ENCODE measurements at places on chromosomes 16 and 17.

GRCh38 chr17:77417575-77417974 is 276.8 kb downstream of the SEC14L1 start:
- DNase-seq: no peak

DNA sequence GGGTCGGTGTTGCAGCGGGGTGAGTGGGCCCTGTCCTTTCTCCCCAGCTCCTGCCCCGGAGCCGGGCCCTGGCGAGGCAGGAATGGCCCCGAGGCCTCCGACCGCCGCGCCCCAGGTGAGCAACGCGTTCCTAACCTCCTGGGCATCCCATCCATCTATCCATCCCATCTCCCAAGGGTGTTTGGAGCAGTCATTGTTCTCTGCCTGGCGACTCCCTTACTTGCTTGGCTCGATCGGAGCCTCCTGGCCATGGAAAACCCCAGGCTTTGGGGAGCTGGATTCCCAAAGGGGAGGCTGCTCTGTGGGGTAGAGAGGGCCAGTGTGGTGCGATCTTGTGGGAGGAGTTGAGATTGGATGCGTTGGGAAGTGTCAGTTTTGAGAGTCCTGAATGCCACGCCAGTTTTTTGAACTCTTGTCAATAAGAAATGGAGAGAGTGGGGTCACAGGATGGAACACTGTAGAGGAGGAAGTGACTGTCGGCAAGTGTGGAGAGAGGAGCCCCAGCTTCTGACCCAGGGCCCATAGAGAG is 684 bp downstream of the ZFP90 start:
- peak; percentile 59 for DNase-seq

DNA sequence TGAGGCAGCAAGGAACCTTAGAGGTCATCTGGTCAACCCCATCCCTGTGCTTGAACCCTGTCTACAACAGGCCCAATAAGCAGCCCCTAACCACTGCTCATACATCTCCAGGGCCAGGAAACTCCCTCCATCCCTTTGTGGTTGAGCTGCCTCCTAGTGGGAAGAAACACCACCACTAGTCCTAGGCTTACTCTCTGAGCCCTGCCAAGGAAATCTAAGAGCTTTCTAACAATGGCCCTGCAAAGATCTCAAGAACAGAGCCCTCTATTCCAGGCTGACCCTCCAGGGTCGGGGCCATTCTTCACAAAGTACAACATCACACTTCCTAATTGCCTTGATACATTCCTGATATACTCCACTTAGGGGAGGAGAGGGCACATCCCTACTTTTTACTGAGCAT is 5.8 kb downstream of the ACLY start:
- DNase-seq: no peak

DNA sequence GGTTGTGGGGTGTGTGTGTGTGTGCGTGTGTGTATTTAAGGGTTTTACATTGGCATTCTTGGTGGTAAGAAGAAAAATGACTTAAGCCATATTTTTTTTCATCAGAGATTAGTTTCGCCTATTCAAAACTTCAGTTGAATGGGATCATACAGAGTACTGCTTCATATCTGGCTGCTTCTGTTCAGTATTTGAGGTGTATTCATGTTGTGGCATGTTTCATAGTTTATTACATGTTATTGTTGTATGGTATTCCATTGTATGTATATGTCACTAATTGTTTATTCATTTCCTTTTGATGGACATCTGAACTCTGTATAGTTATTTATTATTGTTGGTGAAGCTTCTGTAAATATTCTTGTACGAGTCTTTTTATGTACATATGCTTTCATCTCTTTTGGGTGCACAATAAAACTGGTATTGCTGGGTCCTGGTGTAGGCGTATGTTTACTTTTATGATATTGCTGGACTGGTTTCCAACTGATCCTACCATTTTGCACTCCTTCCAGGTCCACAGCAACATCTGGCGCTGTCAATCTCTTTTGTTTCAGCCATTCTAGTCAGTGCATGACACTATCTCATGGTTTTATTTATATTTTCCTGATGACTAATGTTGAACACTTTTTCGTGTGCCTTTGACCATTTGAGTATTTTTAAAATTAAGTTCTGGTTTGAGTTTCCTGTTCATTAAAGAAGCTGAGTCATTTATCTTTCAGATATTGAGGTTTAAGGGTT is 77.4 kb upstream of the MAF start:
- DNase-seq: no peak

GRCh38 chr17:37717627-37718323 is 27.1 kb downstream of the HNF1B start:
- DNase-seq: no peak

DNA sequence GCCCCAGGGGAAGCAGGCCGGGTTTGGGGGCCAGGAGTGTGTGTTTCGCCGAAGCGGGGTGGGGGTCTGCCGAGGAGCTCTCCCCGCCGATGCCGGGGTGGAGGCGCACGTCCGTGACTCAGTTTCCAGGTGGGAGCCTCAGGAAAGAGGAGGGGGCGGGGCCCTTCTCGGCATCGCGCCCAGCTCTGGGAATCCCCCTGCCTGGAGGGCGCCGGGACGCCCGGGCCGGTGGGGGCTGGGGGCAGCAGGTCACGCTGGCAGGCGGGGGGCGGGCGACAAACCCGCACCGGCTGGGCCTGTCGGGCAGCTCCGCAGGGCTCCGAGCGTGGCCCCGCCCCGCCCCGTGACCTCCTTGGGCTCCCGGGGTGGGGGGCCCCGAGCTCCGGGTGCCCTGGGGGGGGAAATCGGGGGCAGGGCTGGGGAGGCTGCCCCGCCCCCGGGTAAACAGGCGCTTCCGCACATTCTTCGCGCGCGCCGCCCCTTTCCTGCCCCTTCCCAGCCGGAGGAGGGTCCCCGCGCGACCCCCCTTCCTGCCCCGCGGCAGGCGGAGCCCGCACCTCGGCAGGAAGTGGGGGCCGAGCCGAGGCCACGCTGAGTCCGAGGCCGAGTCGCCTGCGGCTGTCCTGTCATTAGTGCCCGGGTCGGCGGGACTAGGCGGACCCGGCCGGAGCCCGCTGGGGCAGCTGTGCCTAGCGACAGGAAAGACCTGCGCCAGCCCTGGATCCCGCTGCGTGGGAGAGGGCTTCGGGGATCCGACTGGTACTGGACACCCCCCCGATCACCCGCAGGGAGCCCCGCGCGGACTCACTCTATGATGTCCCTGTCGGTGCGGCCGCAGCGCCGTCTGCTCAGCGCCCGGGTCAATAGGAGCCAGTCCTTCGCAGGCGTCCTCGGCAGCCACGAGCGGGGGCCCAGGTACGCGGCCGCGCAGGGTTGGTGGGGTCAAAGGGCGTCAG is 9.3 kb downstream of the RIPOR1 start:
- peak; percentile 78 for DNase-seq

DNA sequence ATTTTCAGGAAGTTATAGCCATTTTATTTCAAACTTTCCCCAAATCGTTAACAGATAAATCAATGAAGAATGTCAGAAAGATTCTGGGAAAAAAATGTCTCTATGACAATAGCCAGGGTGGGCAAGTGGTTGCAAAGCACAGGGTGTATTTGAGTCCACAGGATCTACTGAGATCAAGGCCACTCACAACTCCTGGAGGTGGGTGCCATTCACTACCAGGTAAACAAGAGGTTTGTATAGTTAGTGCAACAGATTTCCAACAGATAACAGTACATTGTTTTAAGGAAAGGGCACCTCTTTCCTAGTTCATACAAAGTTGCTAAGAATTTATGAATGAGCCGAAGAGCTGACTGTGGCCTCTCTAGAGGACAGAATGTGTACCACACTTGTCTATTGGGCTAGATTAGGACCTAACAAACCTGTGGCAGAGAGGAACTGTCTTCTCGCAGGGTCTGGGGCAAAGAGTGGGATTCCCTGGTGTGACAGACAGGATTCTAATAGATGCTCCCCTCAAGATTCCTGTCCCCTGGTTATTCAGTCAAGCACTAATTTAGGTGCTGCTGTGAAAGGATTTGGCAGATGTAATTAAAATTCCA is 52.0 kb upstream of the ZNF629 start:
- DNase-seq: no peak

DNA sequence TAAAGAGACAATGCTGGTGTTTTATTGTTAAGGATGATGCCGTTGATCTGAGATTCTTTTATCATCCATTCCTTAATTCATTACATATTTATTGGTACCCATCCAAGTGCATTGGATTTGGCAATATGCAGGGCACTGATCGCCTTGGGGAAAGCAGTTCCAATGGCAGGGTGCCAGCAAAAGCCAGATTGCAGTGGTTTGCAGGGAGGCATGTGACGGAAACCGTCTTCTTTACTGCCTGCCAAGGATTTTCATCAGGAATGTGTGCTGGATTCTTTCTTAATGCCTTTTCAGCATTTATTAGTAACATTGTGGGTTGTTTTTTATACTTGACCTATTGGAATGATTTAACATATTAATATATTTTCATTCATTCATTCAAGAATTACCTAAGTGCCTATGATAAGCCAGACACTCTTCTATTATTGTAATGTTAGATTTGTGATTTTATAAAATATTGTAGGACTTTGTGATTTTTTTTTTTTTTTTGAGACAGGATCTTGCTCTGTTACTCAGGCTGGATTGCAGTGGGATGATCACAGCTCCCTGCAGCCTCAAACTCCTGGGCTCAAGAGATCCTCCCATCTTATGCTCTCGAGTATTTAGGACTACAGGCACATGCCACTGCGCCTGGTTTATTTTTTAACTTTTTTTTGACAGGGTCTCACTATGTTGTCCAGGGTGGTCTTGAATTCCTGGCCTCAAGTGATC is 93.4 kb upstream of the TNRC6A start:
- DNase-seq: no peak

DNA sequence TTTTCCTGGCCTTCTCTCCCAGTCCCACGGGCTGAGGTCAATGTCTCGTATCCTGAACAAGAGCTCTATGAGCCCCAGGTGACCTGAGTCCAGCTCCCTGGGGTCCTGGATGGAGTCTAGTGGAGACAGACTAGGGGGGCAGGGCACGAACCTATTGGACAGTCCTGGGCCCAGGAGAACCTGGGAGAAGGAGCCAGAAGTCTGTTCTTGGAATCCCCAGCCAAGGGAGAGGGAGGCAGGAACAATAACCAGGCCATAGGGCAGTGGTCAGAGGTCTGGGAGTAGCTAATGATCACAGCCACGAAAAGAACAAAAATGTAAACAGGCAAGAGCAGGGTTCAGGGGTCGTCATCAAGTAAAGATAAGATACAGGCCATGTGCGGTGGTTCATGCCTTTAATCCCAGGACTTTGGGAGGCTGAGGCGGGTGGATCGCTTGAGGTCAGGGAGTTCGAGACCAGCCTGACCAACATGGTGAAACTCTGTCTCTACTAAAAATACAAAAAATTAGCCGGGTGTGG is 60.8 kb downstream of the COPRS start:
- DNase-seq: no peak

- no peak for DNase-seq
These were observed 1.4 kb upstream of the HEXD start for GRCh38 chr17:82416771-82417170.

- DNase-seq: no peak
These were observed 98.7 kb downstream of the ABCC12 start for GRCh38 chr16:48057048-48057447.

GRCh38 chr16:70665806-70666735 is 19.7 kb downstream of the IL34 start:
- no peak for DNase-seq

- peak; percentile 40 for DNase-seq
These were observed 138.0 kb upstream of the NUDT7 start for GRCh38 chr16:77584205-77584859.

DNA sequence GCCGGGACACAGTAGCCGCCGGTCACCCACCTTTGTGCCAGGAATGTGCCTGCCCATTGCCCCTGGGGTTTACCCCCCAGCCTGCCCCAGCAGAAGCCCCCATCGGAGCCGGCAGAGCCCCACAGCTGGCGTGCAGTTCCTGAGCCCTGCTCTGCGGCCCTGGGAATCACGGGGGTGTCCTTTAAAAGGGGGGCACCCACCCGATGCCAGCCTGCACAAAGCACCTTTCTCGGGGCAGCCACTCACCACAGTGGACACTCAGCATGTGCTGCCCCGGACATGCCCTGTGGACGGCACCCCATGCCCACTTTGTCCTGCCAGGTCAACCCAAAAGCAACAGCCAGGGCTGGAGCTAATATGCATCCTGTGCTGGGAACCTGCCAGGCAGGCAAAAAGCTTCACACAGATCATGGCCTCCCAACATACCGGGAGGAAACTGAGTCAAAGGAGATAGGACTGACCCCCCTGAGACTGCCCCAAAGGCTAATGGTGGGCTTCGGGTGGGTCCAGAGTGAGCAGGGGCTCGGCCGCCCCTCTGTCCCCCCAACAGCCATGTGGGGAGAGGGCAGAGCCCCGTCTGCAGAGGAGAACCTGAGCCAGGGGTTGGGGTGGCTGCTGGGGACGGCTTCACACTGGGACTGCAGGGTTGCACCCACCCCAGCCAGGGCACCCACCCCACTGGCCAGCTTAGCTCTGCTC is 45.8 kb upstream of the ZC3H18 start:
- no peak for DNase-seq

GRCh38 chr16:69267633-69268032 is 43.5 kb upstream of the VPS4A start:
- DNase-seq: no peak

DNA sequence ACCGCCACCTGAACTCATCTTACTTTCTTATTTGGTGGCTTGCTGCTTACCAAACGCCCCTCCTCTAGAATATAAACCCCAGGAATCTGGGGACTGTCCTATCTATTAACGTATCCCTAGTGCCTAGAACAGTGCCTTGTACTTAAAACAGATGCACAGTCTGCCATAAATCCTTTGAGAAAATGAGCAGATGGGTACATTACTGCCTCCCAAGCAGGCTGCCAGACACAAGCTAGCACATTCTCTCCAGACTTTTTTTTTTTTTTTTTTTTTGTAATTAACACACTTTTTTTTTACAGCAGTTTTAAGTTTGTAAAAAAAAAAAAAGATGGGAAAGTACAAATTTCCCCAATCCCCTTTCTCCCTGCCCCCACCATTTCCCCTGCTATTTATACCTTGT is 57.3 kb upstream of the RPL38 start:
- DNase-seq: no peak

DNA sequence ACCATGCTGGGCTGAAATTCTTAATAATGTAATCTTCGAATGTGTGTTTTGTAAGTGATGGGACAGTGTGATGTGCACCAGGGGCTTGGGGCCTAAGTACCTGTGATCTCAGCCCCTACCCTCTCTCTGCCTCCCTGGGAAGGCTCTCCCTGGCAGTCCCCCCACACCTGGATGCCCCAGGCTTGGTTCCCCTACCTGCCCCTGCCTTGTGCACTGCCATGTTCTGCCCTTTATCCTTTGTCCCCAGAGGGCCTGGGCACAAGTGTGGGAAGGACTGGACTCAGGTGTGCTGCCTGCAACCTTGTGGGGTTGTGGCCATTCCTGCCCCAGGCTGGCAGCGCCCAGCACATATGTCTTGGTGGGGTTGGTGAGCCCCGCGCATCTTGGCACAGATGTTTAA is 55.4 kb upstream of the CREBBP start:
- no peak for DNase-seq
